OCI-M1 (cell line): ENCODE measurements at places on chromosomes 2 and 18.

DNA sequence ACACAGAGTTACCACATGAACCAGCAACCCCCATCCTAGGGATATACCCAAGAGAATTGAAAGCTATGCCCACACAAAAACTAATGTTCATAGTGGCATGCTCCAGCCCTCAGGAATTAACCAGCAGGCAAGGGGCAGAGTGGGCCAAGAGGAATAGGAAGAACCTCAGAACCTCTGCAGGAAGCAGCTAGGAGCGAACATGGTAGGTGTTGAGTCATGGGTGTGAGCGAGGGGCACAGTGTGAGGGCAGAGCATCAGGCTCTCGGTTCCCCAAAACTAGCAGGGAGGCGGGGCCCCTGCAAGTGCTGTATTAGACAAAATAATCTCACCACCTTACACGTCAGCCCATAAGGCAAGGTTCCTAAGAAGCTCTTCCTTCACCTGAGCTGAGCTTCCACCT, 5.6 kb upstream of the RUFY4 start:
- DNase-seq: no peak

DNA sequence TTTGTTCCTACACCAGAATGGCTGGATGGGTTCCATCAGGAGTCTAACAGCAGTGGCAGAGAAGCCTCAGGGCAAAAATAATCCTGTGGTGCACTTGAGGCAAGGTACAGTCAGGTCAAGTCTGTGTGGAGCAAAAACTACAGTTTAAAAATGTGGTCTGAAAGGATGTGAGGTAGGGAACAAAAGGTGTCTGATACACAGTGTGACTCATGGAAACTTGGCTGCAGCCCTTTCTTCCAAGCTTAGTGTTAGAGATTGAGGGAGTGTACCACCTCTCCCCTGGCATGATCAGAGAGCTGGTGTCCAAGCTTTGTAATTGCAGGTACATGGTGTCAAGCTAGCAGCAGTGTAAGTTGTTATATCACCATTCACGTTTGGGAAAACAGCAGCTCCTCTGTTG, 8.9 kb downstream of the ANKAR start:
- no peak for DNase-seq

- DNase-seq: no peak
Measured at GRCh38 chr18:44589693-44590355, 90.9 kb upstream of the SETBP1 start.

GRCh38 chr18:49072940-49073339, 122.2 kb upstream of the SMAD7 start:
- DNase-seq: no peak

DNA sequence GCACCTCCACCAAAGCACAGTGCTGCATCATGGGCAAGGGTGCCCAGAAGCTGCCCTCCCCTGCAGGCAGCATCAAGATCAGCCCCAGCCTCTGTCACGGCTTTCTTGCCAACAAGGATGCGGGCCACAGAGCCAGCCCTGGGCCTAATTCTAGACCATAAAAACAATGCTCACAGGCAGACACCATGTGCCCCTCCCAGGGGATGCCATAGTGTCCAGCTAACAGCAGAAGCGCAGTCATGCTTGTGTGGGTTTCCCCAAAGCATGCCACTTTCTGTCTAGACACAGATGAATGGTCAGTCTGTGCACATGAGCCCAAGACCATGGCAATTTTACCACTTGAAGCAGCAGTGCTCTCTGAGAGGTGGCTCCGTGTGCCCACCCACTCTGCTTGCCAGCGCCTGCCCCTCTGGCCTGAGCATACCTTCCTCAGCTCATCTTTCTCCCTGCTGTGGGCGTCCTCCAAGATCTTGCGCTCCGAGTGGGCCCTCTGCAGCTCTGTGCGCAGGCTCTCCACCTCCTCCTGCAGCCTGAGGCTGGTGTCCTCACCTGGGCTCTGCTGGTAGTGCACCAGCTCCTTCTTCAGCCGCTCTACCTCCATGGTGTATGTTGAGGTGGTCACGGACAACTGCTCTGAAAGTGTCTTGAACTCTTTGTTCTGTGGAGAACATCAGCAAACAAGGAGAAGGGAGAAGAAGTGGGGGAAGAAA, 81.3 kb upstream of the ACAA2 start:
- no peak for DNase-seq

- peak; percentile 48 for DNase-seq
Measured at GRCh38 chr2:195410074-195410671, 246.9 kb upstream of the SLC39A10 start.

DNA sequence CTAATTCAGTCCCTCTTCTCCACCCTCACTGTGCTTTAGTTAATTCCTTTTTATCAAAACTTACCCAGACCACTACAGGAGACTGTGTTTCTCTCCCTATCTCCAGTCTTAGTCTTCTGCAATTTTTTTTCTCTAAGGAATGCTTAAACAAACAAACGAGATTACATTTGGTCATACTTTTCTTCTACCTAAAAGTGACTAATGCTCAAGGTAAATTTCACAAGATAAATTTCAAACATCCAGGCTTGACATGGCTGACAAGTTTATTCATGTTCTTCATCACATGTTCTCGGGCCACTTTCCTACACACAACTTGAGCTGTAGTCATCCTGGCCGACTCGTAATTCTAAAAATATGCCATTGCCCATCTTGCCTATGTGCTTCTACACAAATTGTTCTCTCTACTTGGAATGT, 23.2 kb upstream of the ACSL3 start:
- no peak for DNase-seq

GRCh38 chr2:88967844-88968243, 276.4 kb downstream of the RPIA start:
- DNase-seq: peak; percentile 0

DNA sequence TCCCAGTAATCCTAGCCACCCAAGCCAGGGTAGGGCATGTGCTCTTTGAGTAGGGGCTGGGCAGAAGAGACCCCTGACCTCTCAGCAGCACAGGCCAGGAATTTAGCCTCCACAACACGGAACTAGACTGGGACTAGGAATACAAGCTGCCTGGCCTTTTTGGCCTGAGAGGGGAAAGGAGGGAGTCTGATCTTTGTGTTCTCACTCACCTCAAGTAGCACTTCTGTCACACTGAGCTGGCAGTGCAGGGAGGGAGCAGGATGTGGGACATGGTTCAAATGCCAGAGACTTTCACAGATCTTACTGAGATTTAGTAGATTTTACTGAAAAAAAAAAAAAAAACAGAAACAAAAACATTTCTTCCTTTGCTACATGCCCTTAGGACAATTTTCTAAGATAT, 395.2 kb downstream of the CMPK2 start:
- DNase-seq: no peak

DNA sequence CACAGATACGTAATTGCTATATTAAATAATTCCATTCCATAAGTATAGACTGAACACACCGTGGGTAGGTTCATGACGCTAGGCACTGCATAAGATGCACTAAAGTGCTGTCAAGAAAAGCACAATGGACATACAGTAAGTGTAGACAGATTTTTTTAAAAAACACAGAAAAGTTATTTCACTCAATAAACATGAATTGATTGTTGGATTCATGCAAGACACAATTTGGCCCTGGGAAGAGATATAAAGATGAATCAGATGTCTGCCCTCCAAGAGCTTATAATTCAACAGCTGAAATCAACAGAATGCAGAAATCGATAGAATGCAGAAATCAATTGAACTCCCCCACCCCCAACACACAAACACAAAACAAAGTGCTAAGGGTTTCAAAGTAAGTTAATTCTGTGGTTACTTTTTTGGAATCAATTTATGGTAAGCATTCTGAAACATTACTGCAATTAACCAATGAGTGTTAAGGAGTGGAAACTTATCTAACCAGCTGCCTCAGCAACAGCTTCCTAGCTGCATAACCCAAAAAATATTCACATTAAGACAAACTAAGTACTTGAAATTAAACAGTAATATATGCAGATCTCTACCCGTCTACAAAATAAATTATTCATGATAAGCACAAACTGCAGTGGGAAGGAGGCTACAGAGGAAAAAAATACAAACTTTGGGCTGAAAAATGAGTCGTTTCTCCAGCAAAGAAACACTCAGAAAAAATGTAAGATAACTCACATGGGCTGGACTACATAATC, 1.6 kb downstream of the NBAS start:
- DNase-seq: peak; percentile 66

- peak; percentile 98 for DNase-seq
Measured at GRCh38 chr2:47297767-47298425, 105.1 kb upstream of the MSH2 start.

GRCh38 chr2:196431957-196432356, 207.6 kb upstream of the CCDC150 start:
- peak; percentile 65 for DNase-seq

GRCh38 chr2:12287220-12287751, 429.4 kb upstream of the TRIB2 start:
- DNase-seq: peak; percentile 42

DNA sequence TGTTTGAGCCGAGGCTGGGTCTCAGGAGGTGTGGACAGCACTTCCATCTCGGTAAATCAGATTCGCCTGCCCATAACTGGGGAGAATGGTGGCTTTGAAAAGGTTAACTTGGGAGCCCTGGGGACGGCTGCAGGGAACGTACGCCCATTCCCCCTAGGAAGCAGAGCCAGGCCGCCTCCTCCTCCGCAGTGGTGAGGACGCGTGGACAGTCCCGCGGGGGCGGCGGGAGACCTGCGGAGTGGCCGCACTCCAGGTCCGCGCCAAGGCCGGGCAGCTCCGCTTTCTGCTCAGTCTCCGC, 845 bp upstream of the MYCN start:
- no peak for DNase-seq

GRCh38 chr2:220959391-220959802, 612.7 kb downstream of the EPHA4 start:
- DNase-seq: no peak

DNA sequence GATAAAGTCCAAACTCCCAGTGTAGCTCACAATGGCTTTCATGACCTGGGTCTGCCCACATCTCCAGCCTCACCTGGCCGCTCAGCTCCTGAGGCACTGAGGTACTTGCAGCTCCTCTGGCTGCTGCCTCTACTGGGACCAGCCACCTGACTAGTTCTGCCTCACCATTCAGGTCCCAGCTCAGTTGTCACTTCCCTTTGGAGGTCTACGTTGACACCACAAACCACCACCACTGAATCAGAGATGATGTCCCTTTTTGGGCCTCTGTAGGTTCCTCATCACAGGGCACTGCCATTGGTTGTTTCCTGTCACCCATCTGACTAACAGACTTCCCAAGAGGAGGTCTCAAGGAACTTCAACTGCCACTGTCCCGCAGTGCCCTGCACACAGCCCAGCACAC, 21.2 kb downstream of the SPP2 start:
- DNase-seq: no peak

DNA sequence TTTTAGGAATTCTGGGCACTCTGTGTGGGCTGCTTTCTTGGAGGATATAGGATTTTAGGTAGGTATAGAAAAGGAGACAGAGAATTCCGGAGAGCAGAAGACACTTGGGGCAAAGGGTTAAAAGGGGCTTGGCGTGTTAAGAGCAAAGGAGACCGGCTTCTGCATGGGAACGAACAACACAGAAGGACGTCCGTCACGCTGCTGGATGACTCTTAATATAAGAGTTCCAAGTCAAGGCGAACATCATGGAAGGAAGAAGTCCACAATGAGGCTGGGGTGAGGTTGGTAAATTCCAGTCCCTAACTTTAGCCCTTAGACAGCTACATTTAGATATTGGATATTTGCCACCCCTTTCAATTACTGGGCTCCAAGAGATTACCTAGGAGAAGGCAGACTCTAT, 15.9 kb upstream of the SLC20A1 start:
- no peak for DNase-seq

DNA sequence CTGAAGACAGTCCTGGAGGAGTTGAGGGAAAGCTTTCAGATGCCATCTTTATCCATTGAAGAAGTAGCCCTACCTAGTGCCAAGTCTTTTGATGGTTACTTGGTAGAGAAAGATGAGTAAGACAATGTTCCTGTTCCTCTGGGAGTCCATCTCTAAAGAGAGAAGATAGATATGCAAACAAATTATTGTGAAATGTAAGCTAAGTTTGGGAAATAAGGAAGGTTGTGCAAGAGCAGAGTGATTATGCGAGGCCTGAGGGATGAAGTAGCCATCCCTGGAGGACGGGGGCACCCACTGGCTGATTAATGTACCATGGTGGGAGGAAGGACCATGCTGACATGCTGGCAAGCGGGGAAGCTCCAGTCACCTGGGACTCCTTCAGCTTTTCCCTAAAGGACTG, 994 bp upstream of the DTNA start:
- peak; percentile 15 for DNase-seq

DNA sequence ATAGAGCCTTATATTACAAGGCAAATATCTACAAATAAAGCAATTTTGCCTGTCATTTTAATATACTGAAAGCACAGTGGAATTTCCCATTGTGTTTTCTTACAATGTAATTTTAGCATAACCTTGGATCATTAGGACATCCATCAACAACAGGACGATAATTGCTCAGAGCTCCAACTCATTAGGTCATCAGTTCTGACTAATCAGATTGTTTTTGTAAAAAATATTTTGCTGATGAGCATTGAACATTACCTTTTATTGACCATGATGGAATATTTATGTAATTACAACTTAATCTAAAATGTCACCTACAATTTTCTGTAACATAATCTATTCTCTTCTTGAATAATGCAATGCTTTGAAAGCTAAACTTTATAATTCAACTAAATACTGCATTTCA, 215.3 kb upstream of the DSEL start:
- DNase-seq: no peak

- no peak for DNase-seq
Measured at GRCh38 chr2:51401546-51401945, 369.6 kb upstream of the NRXN1 start.

DNA sequence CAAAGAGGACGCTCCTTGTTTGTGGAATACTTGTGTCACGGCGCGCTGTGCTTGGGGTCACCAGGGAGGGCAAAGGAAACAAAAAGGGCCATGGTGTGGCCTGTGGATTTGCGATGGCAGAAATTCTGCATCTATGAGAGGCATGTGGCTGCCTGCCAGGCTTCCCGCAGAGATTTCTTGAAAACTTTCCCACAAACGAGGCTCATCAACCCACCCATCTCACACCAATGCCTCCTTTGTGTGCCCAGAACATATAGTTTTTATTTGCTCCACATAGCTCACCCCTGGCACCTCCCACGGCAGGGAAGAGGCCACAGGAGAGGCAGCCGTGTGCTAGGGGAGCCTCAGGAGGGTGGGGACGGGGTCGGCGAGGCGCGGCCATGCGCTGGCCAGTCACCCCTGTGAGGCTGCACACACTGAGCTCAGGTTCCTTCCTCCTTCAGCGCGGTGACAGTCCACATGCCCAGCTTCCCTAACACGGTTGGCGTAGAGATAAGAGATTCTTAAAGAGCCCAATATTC, 100.3 kb downstream of the MBP start:
- no peak for DNase-seq

- peak; percentile 56 for DNase-seq
Measured at GRCh38 chr2:101823347-101823791, 125.9 kb downstream of the MAP4K4 start.

DNA sequence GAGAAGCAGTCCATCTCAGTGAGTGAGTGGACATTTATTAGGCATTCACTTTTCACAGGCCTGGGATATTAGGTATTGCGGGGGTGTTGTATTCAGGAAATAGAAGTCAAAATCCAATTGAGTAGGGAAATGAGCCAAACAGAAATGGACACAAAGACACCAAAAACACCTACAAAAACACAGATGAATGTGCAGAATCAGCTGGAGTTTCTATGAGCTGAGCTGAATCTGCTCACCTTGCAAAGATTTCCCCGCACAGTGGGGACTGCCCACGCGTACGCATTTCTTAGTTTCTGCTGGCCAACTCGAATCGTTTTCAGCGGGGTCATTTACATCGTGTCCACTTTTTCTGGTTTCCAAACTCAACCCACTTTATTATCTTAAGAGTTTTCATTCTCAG, 160.0 kb downstream of the BCL2 start:
- DNase-seq: no peak

- no peak for DNase-seq
Measured at GRCh38 chr18:59454909-59455727, 96.1 kb upstream of the LMAN1 start.
